NCI-H2107 (cell line): ENCODE measurements at places on chromosomes 4 and X.

- DNase-seq = no peak
Measured at GRCh38 chrX:104189837-104190236, 23.6 kb downstream of the FAM199X start.

GRCh38 chr4:29081234-29081955 is 1638.8 kb upstream of the PCDH7 start:
- DNase-seq = no peak

DNA sequence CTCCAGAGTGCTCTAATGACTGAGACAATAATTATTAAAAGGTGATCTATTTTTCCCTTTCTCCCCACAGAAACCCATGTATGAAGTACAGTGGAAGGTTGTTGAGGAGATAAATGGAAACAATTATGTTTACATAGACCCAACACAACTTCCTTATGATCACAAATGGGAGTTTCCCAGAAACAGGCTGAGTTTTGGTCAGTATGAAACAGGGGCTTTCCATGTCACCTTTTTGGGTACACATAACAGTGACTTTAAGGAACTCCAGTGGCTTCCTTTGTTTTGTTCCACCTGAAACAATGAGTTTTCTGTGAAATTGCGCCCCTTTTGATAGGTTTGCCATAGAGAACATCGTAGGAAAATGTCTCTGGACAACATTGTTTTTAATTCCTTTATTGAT is 69.6 kb downstream of the KIT start:
- no peak for DNase-seq

DNA sequence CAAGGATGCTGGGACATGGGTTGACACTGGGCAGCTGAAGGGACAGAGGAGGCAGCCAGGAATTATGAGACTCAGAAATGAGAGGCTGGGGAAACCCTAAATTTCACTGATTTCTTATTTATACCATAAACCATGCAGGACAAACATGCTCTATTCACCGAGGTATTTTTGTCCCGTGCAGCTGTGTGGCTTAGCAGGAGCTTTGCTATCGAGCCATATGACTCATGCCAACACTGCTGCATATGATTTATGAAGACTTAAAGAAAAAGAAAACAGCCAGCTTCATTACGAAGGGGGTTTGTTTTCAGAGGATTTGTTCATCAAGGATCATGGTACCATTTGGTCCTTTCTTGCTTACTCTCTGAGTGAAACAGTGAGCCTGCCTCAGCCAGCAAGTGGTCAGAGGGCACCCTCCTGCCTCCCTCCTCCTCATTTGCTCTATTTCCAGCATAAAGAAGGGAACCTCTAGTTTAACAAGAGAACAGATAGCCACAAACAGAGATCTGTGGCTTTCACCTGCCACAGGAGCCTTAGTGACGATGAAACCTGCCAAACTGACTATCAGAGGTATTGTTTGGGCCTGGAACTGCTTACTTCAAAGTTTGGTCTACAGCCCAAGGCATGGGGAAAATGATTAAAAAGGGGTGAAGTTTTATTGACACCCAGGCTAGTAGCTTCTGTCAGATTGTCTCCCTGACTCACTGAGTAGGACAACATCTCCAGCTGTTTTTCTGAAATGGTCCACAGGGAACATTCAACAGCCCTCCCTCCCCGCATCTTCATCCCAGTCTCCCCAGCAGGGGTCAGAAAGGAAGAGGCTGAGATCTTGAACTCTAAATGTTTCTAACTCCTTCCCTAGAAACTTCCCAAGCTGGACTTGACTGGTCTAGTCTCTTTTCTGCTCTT is 80.1 kb upstream of the MAML3 start:
- DNase-seq = no peak

GRCh38 chrX:30870572-30870971 is 18.5 kb downstream of the TAB3 start:
- no peak for DNase-seq

GRCh38 chrX:135081693-135082404 is 29.9 kb upstream of the RTL8A start:
- no peak for DNase-seq

GRCh38 chr4:143362349-143363046 is 25.8 kb downstream of the GAB1 start:
- DNase-seq = no peak

GRCh38 chrX:71214604-71215337 is 8.3 kb upstream of the GJB1 start:
- DNase-seq = no peak

DNA sequence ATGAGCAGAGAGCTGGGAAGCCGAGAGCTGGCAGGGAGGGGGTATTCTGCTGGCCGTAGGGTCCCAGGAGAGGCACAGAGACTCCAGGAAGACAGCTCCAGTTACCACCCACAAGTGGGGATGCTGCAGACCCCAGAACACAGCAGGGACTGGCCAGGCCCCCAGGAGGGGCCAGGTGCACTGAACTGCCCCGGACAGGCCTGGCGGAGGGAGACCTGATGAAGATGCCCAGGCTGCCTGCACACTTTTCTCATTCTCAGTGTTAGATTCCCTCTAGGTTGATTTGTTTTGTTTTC is 110.8 kb downstream of the CPZ start:
- DNase-seq = no peak

- DNase-seq = no peak
Measured at GRCh38 chr4:147015491-147015890, 69.8 kb upstream of the TTC29 start.

DNA sequence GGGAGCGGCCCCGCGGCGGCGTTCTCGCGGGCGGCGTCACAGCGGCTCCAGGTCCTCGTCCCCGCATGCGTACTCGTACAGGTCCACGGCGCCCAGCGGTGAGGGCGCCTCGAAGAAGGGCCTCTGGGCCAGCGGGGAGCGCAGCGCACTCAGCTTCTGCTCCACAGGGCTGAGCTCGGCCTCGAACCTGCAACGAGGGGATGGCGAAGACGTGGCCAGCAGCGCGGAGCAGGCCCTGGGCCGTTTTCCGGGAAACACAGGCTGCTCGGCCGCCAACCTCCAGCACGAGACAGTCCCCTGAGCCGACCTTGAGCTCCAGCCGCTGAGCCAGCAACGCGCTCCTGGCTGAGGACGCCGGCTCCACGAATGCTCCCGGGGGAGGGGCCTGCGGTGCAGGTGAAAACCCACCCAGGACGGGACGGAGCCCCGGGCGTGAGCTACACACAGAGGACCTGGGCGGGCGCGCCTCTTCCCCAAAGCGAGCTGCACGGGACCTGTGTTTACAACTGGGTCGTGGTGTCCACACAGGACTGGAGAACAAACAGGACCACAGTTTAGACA is 15.8 kb upstream of the GTPBP6 start:
- no peak for DNase-seq

- DNase-seq = no peak
Measured at GRCh38 chrX:7133050-7133440, 14.5 kb upstream of the STS start.
